ENCODE measurements at places on chromosomes 5 and 9.

DNA sequence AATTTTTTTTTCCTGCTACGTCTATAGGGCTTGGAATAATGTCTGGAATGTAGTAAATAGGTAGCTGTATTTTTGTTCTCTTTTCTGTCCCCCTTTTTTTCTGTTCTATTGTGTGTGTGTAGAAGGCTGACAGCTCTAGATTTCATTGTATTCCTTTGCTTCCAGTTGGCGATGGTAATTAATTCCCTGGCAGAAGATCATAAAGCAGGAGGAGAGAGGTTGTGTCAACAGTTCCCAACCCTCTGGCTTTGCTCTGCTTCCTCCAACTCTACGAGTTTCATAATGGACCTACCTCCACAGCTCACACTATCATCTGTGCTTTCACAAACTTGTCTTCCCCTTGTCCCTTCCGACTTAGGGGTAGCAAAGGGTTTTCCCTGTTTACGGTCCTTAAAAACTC lies 117.9 kb upstream of the CDH18 start:
- no peak for DNase-seq

- DNase-seq: no peak
Observed at GRCh38 chr5:73764996-73765395, 139.0 kb downstream of the ARHGEF28 start.

- no peak for DNase-seq
Observed at GRCh38 chr5:37831821-37832534, 7.9 kb downstream of the GDNF start.

- DNase-seq: no peak
Observed at GRCh38 chr5:179348011-179348530, 2.8 kb upstream of the ADAMTS2 start.

DNA sequence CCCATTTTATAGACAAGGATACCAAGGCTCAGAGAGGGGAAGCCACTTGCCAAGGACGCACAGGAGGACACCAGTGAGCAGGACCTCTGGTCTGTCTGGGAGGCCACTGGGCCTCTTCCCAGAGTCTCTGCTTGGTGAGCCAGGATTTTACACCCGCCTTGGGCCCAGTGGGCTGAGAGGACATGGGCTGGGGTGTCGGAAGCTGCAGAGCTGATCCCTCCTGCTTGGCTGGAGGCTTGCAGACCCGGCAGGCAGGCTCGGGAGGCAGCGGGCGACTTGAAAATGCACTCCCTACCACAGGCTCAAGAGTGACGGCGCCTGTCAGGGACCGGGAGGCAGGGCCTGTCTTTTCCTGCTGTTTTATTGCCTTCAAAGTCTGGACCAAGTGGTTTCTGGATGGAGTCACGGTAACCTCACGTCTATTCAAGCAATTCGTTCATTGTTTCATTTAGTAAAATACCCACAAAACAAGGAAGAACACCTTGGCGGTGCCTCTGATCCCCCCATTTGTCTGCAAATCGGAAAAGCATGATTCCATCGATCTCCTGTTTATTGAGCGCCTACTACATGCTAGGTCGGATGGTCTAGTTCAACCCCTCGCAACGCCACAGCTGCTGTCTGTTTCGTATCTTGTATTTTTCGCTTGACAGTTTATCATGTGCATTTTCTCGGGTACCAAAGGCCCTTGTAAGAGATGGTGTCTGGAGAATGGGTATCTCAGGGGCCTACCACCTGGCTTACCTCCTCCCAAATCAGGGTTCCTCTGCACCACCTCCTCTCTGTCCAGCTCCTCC lies 108.1 kb upstream of the IER5L start:
- DNase-seq: no peak

- no peak for DNase-seq
Observed at GRCh38 chr9:135536216-135536615, 9.7 kb upstream of the OBP2A start.

DNA sequence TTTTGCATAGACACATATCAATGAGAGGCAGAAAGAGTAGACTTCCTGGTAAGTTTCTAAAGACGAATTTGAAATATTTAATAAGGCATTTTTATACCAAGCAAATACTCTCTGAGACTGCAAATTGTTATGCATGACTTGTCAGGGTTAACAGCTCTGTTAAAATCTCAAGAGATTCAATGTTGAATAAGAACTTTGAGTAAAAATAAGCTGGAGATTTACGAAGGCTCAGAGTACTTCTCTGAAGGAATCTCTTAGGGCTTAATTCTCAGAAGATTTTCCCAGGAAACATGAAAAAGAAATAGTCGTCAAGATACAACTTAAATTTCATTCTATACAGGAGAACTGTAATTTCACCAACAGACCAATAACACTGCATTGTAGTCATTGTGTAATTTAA lies 259.4 kb downstream of the CDH18 start:
- no peak for DNase-seq

GRCh38 chr5:3963652-3964051 lies 368.0 kb downstream of the IRX1 start:
- no peak for DNase-seq

GRCh38 chr5:149999866-150000255 lies 593 bp downstream of the TIGD6 start:
- DNase-seq: no peak

- no peak for DNase-seq
Observed at GRCh38 chr9:77291714-77292113, 114.4 kb downstream of the VPS13A start.

DNA sequence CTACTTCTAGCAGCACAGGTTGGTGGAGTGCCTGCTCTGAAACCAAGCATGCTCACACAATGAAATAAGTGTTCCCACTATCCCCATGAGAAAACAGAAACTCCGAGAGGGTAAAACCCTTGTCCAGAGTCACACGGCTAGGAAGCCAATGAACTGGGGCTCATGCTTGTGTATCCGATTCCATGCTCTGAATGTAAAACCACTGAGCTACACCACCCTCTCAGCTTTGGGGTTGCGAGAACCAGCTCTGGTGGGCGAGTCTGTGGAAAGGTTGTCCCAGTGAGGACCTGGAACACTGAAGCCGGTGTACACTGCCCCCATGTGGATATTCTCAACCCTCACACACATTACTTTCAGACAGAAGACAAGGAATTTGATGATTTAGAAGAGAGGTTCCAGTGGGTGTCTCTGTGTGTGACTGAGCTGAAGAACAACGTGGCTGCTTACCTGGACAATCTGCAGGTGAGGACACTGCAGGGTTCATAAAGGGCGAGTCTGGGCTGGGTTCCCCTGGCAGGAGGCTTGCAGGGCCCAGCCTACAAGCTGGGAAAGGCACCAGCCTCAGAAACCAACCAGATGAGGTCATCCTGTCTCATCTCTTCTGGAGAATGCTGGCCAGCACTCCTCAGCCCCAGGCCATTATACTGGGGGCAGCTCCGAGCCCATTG lies 37.4 kb downstream of the ARHGEF37 start:
- DNase-seq: no peak

- DNase-seq: peak; percentile 96
Observed at GRCh38 chr9:137550231-137550621, at the start of gene PNPLA7. Gene PNPLA7, minus strand, starts transcription at chr9:137550402. Its CDS starts 205 bp downstream, at chr9:137550197.

GRCh38 chr9:18821788-18822187 lies 211.2 kb downstream of the SAXO1 start:
- no peak for DNase-seq

- DNase-seq: no peak
Observed at GRCh38 chr5:154164249-154164581, 26.3 kb upstream of the GALNT10 start.

- no peak for DNase-seq
Observed at GRCh38 chr5:39835371-39835770, 410.6 kb upstream of the DAB2 start.

GRCh38 chr5:118611332-118611945 lies 376.9 kb downstream of the DTWD2 start:
- no peak for DNase-seq

GRCh38 chr5:141686648-141687416 lies 4.8 kb upstream of the ARAP3 start:
- no peak for DNase-seq

DNA sequence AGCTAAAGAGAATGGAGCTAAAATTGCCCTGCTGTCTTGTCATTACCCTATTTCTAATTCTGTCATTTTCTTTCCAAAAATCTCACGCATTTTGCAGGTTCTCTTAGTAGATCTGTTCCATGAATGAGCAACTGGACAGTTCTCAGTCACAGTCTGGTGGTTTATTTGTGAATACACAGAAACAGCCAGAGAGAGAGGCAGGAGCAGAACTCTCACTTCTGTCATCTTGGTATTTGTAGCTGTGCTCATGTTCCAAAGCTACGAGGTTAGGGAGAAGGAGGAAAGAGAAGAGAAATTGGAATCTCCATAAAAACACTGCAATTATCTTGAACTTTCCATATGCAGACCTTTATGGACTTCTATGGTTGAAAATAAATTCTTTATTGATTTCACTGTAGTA lies 118.0 kb upstream of the OR13F1 start:
- no peak for DNase-seq

GRCh38 chr5:133458435-133458834 lies 153.9 kb downstream of the FSTL4 start:
- DNase-seq: no peak

DNA sequence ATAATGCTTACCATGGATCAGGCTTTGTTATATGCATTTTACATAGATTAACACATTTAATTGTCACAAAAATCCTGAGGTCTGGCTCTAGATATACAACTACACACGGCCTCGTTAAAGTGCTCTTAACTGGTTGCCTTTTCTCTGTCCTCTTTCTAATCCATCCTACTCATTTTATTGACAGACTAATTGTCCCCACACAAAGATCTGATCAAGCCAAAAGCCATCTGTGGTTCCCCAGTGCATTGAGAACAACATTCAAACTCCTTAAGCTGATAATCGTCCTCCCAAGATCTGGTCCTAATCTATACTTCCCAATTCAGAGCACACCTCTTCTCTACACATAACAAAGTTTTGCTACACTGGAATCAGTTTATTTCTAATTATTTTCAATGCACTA lies 23.9 kb upstream of the PPP2R2B start:
- DNase-seq: no peak

DNA sequence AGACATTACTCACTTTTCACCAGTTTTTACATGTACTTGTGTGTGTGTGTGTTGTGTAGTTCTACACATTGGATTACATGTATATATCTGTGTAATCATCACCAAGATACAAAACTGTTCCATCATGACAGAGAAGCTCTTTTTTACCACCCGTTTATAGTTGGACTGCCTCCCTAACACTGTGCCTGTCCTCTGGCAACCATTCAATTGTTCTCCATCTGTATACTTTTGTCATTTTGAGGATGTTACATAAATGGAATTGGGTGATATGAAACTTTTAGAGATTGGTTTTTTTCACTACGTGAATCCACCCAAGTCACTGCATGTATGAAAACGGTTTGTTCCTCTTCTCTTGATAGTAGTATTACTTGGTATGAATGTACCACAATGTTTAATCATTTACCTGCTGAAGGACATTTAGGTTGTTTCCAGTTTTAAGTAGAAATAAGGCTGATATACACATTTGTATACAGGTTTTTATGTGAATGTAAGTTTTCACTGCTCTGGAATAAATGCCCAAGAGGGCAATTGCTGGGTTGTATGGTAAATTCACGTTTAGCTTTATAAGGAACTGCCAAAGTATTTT lies 126.2 kb downstream of the MAPKAP1 start:
- no peak for DNase-seq

GRCh38 chr9:115367780-115368525 lies 250.0 kb upstream of the TNC start:
- DNase-seq: no peak

DNA sequence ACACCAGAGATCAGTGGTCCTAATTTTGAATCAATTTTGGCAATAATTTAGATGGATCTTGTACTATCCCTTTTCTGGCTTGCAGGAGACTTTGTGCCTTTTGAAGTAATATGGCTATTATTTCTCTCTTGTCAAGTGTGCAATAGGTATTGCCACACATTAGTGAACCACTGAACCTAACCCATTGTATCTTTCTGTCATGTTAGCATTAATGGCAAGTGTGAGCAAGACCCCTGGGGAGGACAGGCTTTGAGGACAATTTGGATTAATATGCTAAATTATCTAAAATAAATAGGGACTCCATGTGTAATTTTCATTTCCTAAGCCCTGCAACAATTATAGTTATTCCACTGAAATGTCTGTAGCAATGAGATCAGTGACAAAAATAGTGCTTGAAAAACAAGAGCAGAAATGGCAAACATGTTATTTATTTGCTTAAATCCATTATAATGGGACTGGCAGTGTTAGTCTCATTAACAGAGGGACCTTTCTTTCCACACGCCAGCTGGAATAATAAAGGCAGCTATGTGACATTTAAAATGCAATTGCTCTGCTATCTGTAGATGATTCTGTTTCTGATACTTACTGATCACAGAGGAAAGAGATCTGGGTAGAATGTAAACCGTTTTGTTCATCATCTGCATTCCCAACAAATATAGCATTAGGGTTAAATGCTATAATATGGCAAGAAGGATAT lies 753.3 kb upstream of the ZNF608 start:
- DNase-seq: no peak

GRCh38 chr5:56045469-56045868 lies 50.7 kb upstream of the IL6ST start:
- DNase-seq: no peak
